ENCODE measurements at places on chromosomes 2 and 18. TPM values are rescaled to one million over a fixed set of nuclear protein-coding genes. Genes with fewer than 3 reads are reported as not detected.

The CUL3 gene
- 114 TPM for total RNA-seq

The INHBB gene
- total RNA-seq: 0.16 TPM

The AMER3 gene
- not detected for total RNA-seq

The ATAD2B gene
- total RNA-seq: 13.7 TPM

- no peak for DNase-seq
These were observed 68.4 kb downstream of the SLC16A14 start for GRCh38 chr2:230000118-230000841.

DNA sequence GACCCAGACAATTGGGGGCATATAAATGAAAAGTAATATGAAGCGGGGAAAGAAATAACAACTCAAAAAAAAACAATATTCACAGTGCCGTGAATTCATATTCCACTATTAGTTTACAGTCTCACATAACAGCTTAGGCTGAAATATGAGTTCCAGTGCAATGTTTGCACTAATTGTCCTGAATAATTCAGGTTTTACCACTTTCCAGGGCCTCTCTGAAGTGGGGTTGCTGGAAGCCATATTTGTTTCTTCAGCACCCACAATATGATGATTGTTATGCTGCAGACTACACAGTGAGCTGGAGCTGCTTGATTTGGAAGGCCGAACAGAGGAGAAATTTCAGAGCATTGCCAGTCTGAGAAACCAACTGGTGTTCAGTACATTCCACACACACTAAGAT lies 894.5 kb upstream of the ACVR2A start:
- no peak for DNase-seq

- DNase-seq: no peak
These were observed 206.5 kb upstream of the ZSWIM2 start for GRCh38 chr2:187055463-187055862.

GRCh38 chr2:167196461-167197252 lies 308.4 kb downstream of the XIRP2 start:
- peak; percentile 38 for DNase-seq

- no peak for DNase-seq
These were observed 61.8 kb downstream of the C2orf76 start for GRCh38 chr2:119304847-119305246.

GRCh38 chr2:51855683-51856082 lies 823.8 kb upstream of the NRXN1 start:
- no peak for DNase-seq

DNA sequence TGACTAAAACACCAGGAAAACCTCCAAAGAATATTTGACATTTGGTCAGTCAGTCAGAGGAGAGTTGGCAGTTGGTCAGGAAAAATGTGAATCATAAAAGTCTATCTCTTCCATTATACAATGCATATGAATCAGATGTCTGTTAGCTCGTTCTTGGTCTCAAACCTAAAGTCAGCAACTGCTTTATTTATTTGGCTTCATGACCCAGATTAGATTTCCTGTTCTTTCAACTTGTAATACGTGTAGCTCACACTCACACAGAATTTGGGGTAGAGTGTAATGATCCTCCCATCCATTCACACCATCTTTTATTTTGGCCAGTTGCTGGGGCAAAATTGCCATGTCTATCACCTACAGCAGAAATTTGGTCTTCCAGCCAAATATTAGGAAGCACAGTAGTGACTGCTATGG lies 81.9 kb upstream of the COL5A2 start:
- peak; percentile 59 for DNase-seq

DNA sequence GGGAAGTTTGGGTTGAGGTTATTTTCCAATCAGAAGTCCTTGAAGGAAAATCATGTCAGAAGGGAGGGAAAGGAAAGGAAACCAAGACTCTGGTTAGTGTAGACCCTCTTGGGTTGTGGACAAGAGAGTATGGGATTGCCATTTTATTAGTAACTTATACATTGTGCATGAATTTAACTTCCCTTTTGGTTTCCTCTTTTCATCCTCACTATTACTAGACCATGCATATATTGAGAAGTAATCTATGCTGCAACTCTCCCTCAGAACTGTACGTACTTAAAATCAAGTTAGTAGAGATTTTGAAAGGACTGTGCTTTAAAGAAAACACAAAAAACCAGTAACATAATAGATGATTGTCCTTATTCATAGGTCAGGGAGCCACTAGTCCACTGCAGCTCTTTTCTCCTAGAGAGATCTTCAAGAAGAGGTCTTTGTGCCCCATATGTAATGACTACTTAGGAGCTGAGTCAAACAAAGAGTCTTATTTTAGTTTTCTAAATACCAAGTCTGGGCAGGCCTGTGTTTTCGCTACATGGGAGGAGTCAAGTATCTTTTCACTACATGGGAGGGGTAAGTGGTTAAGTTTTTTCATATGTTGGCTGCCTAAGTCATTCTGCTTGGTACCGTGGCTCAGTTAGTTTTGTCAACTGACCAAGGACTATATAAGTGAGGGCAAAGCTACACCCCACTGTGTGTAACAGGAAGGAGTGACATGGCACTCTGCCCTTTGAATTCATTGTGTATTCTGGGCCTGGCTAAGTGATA lies 25.2 kb upstream of the FAM117B start:
- no peak for DNase-seq

DNA sequence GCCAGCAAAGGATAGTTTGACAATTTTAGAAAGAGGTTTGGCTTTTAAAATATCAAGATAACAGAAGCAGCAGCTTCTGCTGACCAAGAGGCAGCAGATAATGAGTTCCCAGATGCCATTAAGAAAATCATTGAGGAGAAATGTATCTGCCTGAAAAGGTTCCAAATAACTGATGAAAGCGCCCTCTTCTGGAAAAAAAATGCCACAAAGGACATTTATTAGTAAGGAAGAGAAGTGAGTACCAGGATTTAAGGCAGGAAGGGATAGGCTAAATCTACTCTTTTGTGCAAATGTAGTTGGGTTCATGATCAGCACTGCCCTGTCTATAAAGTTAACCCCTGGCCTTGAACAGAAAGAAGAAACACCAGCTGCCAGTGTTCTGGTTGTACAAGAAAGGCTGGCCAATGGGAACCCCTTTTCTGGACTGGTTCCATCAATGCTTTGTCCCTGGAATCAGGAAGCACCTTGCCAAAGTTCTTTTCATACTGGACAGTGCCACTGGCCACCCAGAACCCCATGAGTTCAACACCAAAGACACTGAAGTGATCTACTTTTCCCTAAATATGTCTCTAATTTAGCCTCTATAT lies 40.6 kb downstream of the DHX57 start:
- DNase-seq: peak; percentile 36

DNA sequence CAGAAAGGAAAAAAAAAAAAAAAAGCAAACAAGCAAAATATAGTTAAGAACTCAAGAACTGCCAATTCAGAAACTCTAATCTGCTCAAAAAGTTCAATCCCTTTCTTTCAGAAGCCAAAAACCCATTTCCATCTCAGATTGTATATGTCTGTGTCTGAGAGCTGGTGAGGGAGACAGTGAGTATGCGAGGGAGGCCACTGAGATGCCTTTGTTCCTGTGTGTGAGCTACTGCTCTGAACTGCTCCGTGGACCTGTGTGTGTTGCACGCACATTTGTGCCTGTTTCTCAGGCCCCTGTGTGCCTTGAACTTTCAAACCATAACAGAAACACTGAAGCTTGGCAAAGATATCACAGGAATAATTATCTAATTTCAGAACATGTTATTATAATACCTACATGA lies 2.5 kb upstream of the PKDCC start:
- no peak for DNase-seq

DNA sequence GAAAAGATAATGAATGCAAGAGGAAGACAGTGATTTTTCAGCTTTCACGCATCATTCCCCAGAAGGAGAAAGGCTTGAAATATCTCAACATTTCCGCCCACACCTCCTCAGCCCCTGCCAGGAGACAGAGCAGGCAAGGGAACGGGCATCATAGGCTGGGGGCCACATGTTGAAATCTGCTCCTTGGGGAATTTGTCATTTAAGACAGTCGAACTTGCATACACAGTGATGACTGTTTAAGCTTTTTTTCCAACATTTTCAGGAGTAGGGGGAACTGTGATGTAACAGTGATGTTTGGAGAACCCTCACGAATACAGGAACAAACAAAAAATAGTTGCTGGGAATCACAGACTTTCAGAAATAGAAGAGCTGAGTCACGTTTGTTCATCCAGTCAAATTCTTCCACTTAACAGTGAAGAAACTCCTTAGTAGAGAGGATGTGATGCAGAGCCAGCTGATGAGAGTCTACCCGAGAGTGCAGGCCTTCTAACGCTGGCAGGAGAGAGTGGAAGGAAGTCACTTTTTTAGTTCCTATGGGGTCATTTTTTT lies 266.8 kb downstream of the ALPK2 start:
- DNase-seq: peak; percentile 78

DNA sequence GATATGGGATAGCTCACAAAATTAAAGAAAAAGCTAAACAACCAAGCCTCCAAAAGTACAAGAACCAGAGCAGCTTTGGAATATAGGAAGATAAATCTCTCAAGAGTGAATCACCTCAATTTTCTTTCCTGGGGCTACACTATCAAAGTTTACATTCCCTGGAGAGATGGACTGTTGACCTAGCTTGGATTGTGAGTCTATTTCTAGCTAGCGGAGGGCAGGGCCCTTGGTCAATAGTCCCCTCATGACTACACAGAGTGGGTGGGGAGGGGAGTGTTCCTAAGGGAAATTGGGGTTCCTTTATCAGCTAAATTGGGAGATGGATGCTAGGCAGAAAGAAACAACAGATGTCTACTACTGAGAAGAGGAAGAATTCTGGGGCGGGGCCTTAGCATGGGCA lies 29.9 kb upstream of the EIF2AK3 start:
- peak; percentile 52 for DNase-seq
